EL (cell line): ENCODE measurements at places on chromosomes 16 and 17.

GRCh38 chr17:50426814-50427787, 1.1 kb downstream of the ACSF2 start:
- peak; percentile 51 for DNase-seq

DNA sequence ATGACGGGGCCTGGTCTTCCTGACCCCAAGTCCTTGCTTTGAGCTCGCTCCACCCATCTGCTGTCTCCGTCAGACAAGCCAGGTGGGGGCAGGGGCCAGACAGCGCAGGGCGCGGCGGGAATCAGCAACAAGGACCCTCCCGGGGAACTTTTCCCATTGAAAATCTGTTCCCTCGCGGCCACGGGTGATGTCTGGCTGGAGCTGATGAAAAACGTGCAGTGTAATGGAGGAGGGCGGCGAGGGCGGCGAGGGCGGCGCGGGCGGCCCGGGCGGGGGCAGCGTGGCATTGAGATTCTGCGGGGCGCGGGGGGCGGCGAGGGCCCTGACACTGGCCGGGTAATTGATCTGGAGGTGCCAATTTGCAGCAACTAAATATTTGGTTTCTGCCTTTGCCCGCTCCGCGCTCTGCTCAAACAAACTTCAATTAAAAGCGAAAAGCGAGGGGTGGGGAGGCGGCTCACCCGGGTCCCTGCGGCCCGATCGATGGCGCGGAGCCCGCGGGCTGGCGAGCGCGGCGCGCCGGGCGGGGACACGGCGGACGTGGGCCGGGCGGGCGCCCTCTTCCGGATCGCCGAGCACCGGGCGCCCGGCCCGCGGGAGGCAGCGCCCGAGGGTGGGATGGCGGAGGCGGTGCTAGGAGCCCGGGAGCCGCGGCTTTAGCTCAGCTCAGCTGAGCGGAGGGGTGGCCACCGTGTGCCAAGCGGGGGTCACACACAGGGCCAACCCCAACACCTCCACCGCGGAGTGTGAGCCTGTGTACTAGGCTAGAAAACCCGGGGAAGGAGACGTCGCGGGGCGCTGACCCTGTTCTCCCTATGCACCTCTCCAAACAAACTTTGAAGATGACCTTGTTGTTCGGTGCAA, 32.4 kb downstream of the DCAKD start:
- DNase-seq = peak; percentile 67

DNA sequence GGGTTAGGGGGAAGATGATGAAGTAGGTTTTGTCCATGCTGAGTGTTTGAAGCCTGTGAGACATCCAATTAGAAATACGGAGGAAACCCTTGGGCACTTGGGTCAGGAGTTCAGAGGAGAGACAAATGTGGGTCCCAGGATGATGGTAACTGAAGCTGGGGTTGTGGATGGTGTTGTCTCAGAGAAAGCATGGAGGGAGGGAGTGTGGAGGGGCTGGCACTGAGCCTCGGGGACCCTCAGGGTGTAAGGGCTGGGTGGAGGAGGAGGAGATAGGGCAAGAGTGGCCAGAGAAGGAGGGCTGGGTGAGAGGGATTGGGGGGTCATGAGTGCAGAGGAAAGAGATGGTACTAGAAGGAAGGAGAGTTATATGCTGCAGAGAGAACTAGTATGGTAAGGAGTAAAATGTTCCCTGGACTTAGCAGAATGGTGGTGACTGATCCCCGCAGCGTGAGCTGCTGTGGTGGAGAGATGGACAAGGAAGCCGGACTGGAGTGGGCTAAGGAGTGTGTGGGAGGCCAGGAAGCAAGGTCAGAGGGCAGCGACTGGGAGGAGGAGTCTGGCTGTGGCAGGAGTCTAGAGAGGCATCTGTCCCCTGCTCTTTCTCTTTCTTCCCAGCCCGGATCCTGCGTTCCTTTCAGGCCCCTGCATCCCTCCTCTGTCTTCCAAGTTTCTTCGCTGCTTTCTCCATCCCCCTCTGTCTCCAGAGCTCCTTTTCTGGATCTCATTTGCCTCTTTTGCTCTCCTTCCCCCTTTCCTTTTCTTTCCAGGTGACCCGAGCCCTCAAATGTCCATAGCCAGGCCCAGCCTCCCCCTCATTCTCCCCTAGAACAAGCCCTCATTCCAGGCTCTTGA, 3.9 kb upstream of the COL1A1 start:
- peak; percentile 75 for DNase-seq

DNA sequence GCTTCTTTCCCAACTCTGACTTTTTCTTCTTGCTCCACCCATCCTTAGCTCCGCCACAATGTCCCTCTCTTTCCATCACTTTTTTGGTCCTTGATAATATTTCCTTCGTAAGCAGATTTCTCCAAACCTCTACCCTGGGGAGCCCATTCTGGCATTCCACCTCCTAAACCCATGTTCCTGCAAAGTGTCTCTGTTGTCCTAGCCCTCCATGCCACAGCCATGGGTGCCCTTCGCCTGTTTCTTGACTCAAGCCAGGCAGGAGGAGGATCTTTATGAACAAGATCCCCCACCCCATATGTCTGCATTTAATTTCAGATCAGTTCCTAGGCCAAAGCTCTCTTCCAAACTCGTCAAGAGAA, 42.4 kb downstream of the GAS7 start:
- DNase-seq = no peak

DNA sequence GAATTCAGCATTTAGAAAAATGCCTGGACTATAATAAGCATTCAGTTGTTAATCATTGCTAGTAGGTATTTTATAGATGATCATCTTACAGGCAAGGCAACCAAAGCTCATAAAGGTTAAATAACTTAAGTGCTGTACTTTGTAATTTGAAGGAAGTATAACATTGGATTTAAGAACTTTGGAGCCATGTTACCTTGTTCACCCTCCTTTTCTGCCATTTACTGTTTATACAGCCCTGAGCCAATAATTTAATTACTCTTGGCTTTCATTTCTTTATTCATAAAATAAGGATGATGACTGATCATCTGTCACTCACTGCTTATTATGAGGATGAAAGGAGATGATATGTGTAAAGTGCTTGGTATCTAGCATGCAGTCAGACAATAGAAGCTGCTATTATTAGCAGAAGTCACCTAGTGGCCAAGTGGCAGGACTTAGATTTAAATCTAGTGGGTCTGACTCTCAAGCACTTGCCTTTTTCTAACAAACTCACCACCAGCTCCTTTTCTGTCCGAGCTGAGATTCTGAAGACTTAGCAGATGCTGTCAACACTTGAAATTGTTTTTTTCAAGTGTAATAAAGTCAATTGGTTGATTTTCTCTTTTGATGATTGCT, 18.3 kb upstream of the DDX52 start:
- no peak for DNase-seq

DNA sequence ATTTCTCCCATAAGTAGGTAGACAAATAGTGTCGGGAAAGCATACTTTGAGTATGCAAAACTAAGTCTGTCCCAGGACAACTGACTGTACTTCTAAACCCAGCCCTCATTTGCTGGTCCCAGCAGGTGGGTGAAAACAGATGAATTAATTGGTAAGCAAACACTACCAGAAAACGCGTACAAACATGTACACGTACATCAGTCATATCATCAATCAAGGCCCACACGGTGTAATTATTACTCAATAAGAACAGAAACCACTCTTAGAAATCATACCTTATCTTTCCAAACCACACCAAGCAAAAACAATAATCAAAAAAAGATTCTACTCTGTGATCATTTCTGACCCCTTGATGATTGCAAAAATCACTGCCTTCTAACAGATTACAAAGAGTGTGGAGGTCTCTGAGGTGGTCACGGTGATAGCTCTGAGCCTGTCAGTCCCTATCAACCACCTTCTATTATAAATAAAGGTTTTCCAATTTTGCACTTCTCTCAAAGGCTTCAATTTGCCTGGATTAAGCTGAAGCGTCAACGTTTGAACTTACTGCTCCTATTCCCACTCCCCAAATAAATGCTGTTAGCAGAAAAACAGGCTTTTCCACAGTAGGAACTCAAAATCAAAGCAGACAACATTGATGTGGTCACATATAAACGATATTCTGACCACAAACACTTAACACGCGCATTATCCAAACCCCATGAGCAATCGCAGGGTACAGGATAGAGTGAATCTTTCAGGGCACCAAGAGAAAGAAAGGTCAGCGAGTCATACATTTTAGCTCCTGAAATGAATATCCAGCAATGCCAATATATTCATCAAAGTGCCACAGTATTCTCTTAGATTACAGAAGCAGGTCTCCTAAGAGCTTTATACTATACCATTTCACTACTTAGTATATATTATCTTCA, 211.9 kb downstream of the STX8 start:
- peak; percentile 72 for DNase-seq

DNA sequence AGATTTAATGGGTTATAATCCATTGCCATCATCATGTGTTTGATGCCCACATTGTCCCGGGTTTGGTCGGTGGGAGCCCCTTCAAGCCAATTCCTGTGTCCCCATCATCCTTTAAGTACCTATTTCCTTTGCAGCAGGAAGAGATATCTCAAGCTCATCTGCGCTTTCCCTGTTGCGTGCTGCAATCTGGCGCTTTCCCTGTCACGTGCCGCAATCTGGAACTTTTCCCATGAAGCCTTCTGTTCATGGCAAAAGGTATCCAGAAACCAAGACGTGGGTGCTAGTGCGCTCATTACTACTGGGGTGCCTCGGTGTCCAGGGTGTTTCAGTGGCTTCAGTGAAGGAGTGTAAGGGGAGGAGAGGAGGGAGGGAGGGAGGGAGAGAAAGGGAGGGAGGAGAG, 174.6 kb upstream of the ZNF469 start:
- no peak for DNase-seq

GRCh38 chr16:14372471-14372870, 257.6 kb downstream of the PARN start:
- DNase-seq = no peak

DNA sequence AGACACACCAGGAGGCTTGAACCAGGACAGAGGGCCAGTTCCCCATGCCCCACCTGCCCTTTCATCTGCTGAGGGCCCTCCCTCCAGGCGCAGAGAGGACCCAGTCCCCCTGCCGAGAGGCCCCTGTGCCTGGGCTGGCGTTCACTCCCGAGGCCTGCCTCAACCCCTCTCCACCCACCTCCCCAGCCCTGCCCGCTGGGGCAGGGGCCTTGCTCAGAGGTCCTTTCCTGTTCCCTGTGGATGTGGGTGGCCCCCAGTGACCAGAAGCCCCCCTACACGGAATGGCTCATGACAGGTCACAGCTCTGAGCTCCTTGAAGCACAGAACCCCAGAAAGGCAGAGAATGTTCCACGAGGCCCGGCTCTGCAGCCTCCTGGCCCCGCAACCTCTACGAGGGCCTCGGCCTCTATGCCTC, 6.7 kb downstream of the TMC6 start:
- DNase-seq = no peak

GRCh38 chr16:83768986-83769385, 38.8 kb upstream of the HSBP1 start:
- no peak for DNase-seq

- no peak for DNase-seq
Observed at GRCh38 chr16:67919622-67920221, 11.9 kb downstream of the CTRL start.

- no peak for DNase-seq
Observed at GRCh38 chr16:51030516-51030915, 120.6 kb downstream of the SALL1 start.

DNA sequence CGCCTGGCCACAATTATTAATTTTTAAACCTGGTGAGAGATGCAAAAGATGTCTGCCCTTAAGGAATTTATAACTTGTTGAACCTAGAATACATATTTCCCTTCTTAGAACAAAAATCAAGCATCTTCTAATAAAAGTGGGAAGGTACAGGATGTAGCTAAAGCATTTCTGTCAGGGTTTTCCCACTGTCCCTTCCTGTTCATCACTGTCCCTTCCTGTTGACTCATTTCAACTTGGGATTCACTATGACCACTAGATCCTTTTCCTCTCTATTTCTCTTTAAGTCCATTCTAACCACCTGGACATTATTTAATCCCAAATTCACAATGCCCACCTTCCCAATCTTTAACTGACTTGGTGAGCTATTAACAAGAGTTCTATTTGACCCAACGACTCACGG, 33.9 kb upstream of the CDRT4 start:
- no peak for DNase-seq

DNA sequence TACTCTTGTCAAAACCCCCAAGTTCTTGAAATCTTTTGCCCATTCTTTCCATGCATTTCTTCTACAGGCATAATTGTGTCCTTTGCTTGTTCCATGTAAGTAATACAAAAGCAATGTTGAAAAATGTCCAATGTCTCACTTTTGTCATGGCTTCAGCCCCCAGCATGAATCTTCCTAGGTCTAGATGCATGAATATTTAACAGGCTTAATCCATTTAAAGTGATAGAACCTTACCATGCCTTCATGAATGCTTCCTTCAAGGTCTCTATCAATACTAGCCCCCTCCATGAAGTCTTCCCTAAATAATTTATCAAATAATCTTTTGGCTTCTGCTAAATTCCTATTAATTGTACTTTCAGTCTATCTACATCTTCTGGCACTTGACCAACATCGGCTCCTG, 46.1 kb upstream of the ANKFY1 start:
- no peak for DNase-seq

DNA sequence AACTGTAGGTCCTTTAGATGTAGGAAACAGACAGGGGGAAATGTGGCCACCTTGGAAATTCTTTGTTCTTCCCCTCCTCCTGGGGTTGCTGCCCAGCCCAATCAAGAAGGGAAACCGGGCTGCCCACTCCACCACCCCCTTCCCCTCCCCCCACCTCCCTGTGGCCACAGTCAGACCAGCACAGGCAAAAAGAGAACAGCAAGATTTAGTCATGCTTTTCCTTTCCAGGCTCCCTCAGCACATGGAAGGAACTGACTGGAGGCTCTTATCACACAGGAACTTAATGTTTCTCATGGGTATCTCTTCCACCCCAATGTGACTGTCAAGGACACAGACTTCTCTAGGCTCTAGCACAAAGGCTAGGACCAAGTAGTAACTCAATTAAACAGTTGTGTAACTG, 3.0 kb upstream of the CCL1 start:
- DNase-seq = no peak

DNA sequence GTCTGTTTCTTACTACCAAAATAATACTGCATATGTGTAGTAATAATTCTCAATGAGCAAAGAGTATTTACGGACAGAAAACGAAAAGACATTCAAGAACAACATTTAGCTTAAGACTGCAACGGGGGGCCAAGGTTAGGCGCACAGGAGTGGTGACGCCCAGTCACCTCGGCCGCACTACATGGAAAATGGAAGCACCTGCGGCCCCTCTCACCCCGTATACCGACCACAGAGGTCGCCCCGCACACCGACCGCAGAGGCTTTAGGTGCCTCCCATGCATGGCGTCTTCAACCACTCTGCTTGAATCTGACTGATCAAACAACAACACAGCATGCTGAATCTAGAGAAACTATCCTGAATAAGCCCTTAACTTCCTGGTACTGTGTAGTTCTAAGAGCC, 26.4 kb downstream of the CCDC57 start:
- DNase-seq = no peak

DNA sequence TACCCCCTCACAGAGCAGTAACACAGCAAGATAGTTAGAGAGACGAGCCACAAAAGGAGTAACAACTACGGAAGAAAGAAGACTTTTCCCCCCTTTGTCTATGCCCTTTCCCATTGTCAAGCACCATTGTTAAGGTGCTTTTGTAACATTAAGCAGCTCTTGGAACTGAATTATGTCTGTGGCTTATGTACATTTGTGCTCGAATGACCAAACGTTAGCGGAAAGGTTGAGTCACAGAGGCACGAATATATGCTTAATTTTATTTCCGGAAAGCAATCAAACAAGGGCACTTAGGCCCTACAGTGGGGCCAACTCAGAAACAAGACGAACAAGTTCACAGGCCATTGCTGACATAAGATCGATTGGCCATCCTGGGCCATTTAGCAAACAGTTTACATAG, 109.5 kb downstream of the ANKFN1 start:
- no peak for DNase-seq

- peak; percentile 67 for DNase-seq
Observed at GRCh38 chr17:2085648-2085949, 30.7 kb downstream of the HIC1 start.
